ENCODE measurements at places on chromosomes 12 and 14. TPM values are rescaled to one million over a fixed set of nuclear protein-coding genes. Genes with fewer than 3 reads are reported as not detected.
A peak's percentile ranks its signal among the peaks of the same experiment; 100 is the strongest.

- H3K4me1 ChIP-seq, result no peaks in the 10 kb centered on the region
- H3K36me3 ChIP-seq, result no peaks in the 10 kb centered on the region
- no peak for DNase-seq
- H3K4me3 ChIP-seq, result no peak overlapping the region
- H3K27me3 ChIP-seq, result peaks cover 5% of the 10 kb centered on the region
Measured at GRCh38 chr12:102322254-102322653, 124.6 kb upstream of the PMCH start.

DNA sequence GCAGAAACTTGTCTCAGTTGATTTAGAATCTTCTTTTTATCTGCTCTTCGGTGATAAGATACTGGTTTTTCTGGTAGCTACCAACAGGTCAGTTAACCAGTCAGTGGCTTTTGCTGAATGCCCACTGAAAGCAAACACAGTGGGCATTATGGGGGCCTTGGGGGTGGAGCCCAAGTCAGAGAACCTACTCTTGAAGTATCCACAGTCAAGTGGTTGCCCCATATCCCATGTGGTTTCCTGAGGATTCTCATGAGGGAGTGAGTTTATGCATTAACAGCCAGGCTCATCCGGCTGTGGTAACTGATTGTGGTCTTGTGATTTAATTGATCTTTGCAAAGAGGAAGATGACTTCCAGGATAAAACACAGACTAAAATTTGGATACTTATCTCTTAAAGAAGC, 83.7 kb downstream of the ST8SIA1 start:
- no peaks in the 10 kb centered on the region for H3K27me3 ChIP-seq
- no peak overlapping the region for H3K27ac ChIP-seq
- no peaks in the 10 kb centered on the region for H3K4me1 ChIP-seq
- H3K4me3 ChIP-seq, result no peak overlapping the region
- H3K36me3 ChIP-seq, result no peaks in the 10 kb centered on the region

DNA sequence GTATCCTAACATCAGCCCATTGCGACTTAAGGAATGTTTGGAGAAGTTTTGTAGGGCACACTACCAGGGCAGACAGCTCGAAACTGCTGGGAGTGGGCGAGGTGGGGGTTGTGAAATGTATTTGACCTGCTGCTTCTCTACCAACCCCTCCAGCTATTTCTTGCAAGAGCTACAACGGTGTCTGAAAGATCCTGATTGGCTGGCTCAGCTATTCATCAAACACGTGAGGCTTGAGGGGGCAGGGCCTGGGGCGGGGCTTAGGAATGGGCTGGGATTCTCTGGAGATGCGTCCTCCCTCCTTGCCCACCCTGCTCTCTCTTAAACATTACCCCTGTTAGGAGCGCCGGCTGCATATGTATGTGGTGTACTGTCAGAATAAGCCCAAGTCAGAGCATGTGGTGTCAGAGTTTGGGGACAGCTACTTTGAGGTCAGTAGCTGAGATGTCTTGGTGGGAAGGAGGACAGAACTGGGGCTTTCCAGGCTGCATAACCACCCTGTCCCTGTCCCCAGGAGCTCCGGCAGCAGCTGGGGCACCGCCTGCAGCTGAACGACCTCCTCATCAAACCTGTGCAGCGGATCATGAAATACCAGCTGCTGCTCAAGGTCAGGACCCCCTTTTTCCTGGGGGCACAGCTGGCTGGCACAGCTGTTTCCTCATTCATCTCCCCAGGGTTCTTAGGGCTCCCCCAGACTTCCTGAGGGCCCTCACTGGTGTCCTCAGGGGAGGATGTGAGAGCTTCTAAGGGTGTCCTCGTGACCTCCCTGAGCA, 3.1 kb downstream of the ARHGEF25 start:
- H3K4me1 ChIP-seq, result peaks cover 45% of the 10 kb centered on the region
- peak overlapping the region; percentile 55 for H3K27ac ChIP-seq
- H3K4me3 ChIP-seq, result no peak overlapping the region
- H3K27me3 ChIP-seq, result no peaks in the 10 kb centered on the region
- peak; percentile 99 for DNase-seq

DNA sequence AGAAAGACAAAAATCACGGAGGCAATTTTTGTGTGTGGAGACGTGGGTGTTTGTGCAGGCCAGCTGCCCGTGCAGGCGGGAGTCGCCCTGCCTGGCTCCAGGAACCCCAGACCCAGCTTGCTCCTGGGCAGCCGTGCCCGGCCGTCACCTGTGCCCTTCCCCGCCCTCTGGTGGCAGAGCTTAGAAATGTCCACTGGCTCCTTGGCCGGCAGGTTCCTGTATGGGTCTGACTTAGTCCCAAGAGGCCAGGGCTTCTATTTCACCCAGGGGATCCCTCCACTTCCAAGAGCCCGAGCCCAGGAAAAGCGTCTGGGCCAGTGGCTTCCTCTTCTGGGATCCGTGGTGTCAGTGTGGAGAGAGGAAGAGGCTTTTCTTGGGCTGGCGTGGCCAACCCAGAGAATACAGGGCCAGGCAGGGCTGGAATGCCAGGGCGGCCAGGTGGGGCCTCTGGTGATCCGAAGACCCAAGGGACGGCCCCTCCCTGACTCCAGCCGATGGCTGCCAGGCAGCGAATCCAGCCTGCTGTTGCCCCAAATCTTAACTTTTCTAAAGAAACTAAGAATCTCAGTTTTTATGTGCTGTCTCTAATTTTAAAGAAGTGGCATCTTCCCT, 120.9 kb downstream of the TMEM132C start:
- H3K4me1 ChIP-seq, result no peaks in the 10 kb centered on the region
- peak; percentile 19 for DNase-seq
- H3K36me3 ChIP-seq, result no peaks in the 10 kb centered on the region
- H3K27me3 ChIP-seq, result no peaks in the 10 kb centered on the region

GRCh38 chr12:113880988-113881962, 84.8 kb downstream of the RBM19 start:
- peaks cover 12% of the 10 kb centered on the region for H3K4me1 ChIP-seq
- H3K27ac ChIP-seq, result no peak overlapping the region
- no peak overlapping the region for H3K4me3 ChIP-seq

GRCh38 chr12:101018540-101018939, 191.5 kb downstream of the SLC5A8 start:
- H3K27me3 ChIP-seq, result no peaks in the 10 kb centered on the region
- peak; percentile 58 for DNase-seq
- H3K4me1 ChIP-seq, result peaks cover 40% of the 10 kb centered on the region
- no peaks in the 10 kb centered on the region for H3K36me3 ChIP-seq

DNA sequence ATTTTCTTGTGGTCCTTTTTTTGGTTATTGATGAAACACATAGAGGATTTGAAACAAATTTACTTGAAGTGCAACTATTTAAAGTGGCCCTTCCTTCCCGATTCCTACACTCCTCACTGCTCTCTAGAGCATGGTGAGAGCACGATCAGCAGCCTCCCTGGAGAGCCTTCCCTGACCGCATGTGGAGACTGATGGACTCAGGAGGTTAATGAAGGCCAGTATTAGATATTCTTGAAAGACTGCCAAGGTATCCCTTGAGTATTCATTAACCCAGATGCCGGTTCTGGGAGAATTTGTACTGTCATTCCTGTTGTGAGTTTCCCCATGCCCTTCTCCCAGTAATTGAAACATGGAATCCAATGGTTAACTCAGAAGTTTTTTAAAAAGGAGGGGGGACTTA, 102.8 kb upstream of the FGD4 start:
- DNase-seq, result no peak
- no peaks in the 10 kb centered on the region for H3K27me3 ChIP-seq
- no peak overlapping the region for H3K4me3 ChIP-seq
- H3K4me1 ChIP-seq, result no peaks in the 10 kb centered on the region
- no peaks in the 10 kb centered on the region for H3K36me3 ChIP-seq

GRCh38 chr14:71474301-71475265, 457.6 kb upstream of the RGS6 start:
- no peaks in the 10 kb centered on the region for H3K27me3 ChIP-seq

The KRT6A gene
- not detected for total RNA-seq

The PDE3A gene
- 4.0 TPM for total RNA-seq

The CMKLR1 gene
- total RNA-seq, result 0.04 TPM

The AVPR1A gene
- total RNA-seq, result not detected

The FAM90A1 gene
- total RNA-seq, result not detected
